ENCODE measurements at places on chromosomes 12 and 14.

- DNase-seq: no peak
These were observed 55.2 kb downstream of the SIX1 start for GRCh38 chr14:60594062-60594461.

GRCh38 chr14:75980856-75981255, 939 bp downstream of the TGFB3 start:
- DNase-seq: no peak

GRCh38 chr12:123945287-123946151, 27.1 kb downstream of the CCDC92 start:
- DNase-seq: no peak

GRCh38 chr14:55739967-55740648, 160.1 kb downstream of the KTN1 start:
- no peak for DNase-seq

DNA sequence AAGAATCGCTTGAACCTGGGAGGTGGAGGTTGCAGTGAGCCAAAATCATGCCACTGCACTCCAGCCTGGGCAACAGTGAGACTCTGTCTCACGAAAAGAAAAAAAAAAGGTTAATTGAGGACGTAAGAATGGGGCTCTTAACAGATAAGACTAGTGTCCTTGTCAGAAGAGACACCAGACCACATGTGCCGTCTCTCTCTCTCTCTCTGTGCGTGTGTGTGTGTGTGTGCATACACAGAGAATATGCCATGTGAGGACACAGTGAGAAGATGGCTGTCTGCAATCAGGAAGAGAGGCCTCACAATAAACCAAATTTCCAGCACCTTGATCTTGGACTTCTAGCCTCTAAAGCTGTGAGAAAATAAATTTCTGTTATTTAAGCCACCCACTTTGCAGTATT, 11.7 kb upstream of the ERC1 start:
- no peak for DNase-seq

DNA sequence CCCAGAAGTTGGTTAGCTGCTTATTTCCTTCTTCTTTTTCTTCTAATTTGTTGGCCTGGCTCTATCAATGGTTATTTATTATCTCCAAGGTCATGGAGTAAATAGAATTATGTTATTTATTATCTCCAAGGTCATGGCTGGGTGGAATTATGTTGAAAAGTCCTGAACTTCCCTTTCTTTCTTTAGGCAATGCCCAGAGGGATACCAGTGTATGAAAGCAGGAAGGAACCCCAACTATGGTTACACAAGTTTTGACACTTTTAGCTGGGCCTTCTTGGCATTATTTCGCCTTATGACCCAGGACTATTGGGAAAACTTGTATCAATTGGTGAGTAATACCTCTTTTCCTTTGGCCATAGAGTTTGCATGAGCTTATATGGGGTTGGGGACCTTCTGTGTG, 111.6 kb downstream of the SCN8A start:
- DNase-seq: no peak

DNA sequence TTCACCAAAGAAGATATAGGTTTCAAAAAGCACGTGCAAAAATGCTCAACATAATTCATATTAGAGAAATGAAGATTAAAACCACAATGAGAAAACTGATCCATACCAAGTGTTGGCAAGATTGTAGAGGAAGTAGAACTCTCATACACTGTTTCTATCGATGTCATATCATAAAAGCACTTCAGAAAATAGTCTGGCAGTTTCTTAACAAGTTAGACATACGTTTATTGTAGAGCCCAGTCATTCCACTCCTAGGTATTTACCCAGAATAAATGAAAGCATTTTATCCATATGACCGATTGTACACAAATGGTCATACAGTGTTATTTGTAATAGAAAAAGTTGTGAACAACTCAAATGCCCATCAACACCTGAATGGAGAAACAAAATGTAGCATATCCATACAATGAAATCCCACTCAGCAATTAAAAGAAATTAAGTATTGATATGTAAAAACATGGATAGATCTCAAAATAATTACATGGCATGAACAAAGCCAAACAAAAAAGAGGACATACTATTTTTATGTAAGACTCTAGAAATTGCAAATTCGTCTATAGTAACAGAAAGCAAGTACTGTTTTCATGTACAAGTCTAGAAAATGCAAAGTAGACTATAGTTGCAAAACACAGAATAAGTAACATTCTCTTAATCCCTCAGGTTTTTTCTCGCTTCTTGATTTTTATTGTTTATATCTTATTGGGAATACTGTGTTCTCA, 41.0 kb downstream of the USP15 start:
- DNase-seq: no peak

GRCh38 chr14:60965402-60965801, 15.5 kb downstream of the TRMT5 start:
- peak; percentile 61 for DNase-seq

- no peak for DNase-seq
These were observed 106.9 kb upstream of the KRAS start for GRCh38 chr12:25357595-25357994.

DNA sequence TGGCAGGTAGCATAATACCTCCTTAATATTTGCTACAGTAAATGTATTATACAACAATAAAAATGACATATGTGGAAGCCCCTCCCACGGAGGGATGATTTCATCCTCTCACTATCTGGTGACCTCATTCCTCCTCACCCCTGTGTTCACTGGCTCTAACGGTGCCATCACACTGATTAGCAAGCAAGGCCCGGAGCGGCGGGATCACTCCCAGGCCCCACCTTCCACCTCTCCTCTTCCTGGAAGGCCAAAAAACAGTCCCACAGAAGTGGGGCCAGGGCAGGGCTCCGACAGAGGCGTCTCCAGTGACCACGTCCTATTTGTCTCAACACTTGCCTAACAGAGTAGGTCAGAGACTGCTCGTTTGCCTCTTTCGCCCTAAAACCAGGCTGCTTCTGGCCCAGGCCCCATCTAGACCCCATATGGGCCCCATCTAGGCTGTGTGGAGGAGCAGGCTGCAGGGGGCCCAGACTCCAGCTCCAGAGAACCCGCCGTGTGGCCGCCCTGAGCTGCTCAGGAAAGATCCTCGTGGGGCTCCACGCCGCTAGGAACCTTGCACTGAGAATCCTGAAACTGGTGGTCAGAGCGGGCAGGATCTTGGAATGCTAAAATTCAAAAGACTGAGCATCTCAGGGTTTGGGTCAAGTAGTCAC, 3.7 kb downstream of the SELPLG start:
- peak; percentile 33 for DNase-seq

GRCh38 chr12:116577154-116577561, 18.0 kb downstream of the MAP1LC3B2 start:
- no peak for DNase-seq

GRCh38 chr12:15741082-15741481, 48.1 kb downstream of the EPS8 start:
- DNase-seq: no peak

DNA sequence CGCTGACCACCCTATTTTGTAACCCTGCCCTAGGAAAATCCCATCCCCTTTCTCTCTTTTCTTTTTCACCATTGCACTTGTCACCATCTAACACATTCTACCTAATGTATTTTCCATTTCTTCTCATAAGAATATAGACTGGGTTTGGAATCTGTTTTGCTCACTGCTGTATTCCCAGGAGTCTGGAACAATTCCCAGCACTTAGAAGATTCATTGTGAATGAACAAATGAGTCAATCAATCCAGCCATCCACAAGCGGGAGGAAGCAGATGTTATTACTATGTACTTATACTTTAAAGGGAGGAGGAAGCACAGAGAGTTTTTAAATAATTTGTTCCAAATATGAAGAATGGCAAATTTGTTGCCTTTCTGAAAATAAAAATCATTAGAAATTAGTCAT, 142.1 kb downstream of the KIF21A start:
- no peak for DNase-seq

- DNase-seq: no peak
These were observed 199.9 kb upstream of the FOXN3 start for GRCh38 chr14:89616852-89617341.

DNA sequence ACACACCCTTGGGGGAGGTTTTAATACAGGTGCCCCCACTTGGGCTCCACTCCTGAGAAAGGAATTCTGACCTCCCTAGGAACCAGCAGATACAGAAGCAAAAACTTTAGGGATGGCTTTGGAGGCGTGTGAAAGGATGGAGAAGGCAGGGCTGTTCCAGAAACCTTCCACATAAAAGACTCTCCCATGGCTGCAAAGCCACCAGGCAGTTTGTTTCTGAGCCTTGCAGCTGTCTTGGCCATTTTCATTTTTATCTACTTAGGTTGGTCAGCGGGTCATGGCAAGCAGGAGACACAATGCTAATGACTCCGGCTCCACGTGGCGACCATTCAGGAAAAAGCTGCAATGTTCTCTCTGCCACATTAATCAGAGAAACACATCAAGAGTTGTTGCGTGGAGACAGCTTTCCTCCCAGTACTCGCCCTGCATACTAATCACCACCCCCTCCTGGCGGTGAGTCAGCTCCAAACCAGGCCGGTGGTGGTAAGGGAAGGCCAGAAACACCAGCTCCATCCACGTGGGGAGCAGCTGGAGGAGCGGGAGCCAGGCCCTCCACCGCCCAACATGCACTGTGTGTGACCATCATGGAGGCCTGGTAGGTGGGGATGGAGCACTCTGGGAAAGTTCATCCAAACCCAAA, 30.9 kb upstream of the IRF2BPL start:
- no peak for DNase-seq

DNA sequence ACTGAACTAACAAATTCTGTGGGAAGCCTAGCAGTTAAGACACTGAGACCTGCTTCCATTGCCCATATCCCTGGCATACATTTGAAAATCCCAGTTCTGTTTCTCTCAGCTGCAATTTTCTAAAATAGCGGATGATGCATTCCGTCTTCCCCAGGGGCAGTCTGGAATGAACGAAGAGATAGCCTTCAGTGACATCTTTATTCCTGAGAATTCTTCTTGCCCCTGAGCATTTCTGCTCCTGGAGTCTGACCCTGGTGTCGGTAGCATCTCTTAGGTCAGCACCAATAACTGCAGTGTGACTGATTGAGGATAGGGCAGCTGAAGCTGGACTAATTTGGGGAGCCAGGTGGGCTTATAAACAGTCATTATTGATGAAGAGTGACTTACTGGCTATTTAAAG, 552.5 kb downstream of the DIO2 start:
- no peak for DNase-seq

GRCh38 chr14:75549169-75549568, 26.9 kb downstream of the BATF start:
- no peak for DNase-seq

DNA sequence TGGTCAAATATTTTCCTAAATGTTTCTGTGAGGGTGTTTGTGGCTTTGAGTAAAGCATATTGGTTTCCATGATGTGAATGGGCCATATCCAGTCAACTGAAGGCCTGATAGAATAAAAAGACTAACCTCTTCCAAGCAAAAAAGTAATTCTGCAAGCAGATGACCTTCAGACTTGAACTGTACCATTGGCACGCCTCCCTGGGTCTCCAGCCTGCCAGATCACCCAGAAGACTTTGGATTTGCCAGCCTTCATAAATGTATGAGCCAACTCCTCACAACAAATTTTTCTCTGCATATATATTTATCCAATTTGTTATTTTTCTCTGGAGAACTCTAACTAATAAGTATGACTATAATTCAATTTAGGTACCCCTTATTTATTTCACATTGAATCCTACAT, 190.3 kb downstream of the KIF21A start:
- DNase-seq: no peak

DNA sequence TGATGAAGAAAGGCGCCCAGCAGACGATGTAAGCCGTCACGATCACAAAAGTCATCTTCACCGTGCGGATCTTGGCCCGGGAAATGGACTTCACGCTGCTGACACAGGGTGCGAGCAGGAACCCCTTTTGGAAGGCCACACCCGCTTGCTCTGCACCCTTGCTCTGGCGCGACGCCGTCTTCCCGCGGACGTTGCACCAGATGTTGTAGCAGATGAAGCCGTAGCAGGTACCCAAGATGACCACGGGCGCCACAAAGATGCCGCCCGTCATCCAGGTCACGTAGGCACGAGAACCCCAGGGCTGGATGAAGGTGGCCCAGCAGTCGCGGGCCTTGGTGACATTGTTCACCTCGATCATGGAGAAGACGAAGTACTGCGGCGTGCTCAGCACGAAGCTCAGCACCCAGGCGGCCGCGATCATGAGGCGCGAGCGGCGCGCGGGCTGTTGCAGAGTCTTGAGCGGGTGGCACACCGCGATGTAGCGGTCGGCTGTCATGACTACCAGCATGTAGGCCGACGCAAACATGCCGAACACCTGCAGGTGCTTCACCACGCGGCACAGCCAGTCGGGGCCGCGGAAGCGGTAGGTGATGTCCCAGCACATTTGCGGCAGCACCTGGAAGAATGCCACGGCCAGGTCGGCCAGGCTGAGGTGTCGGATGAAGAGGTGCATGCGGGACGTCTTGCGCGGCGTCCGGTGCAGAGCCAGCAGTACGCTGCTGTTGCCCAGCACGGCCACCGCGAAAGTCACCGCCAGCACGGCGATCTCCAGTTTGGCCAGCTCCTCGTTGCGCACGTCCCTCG, 890 bp downstream of the AVPR1A start:
- no peak for DNase-seq

DNA sequence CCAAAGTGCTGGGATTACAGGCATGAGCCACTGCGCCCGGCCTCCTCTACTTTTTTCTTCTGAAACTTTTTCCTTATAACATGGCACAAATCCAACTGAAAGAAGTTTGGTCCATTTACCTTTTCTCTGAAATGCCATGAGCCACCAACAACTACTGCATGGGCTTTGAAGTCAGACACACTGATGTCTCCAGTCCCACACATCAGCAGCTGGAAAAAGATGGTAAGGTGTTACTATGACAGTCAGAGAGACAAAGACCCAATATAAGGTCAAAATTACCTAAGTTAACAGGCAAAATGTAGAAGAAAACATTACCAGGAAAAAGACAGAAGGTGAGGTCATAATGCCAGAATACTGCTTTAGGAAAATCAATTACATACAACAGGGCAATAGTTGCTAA, 48.2 kb downstream of the AREL1 start:
- DNase-seq: no peak

DNA sequence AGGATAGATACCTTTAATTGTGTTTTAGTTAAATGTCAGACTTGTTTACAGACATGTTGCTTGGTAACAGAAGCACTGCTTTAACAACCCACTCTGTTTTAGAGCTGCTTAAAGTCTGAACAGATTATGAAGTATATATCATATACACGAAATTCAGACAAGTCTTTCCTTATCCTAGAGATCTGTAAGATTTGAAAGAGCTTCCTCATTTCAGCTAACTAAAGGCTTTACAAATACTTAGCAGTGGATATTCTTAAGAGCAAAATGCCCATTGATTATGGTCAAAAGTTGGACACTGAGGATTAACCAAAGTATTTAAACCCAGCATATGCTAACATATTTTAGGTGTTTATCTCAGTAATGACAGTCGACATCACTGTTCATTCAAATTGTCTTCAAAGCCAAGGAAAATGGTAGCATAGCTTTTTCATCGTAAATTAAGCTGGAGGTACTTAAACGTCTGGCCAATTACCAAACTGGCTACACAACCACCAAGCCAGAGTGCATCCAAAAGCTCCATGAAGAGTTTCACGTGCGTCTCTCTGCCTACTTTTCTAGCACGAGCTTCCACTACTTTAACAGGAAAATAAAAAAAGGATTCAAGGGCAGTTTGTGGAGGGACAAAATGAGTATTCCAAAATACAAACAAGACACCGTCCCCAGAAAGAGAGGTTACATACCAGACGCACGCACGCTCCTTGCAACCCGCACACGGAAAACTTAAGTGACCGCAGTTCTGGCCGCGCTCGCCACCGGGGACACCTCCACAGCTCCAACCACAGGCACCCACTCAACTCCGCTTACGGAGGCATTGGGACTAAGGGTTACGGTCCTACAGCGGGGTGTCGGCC, 565 bp downstream of the CEP83 start:
- no peak for DNase-seq
